ENCODE measurements at places on chromosomes 3 and 15.

DNA sequence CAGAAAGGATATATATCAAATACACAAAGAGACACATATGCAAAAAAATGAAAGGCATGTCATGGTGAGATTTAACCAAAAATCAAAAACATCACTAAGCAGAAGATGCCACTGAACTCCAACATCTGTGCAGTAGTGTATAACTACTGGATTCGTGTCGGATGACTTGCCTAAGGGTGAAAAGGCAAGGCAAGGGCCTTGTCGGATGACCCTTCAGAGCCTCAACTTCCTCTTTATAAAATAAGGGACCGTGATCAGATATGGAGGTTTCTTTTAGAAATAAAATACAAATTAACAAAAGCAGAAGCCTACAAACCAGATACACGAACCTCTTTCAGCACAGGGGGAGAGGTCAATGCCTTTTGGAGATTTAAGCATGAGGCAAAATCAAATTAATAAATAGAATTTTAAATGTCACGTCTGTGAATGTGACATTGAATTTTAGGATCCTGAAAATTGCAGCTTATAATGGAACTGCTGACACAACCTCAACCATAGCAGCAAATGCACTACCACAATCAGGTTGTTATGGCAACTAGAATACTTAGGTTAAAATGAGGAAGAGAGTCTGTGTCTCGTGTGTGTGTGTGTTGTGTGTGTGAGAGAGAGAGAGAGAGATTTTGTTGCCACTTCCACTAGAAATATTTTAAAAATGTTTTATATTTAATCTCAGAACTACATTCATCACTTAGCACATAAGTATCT, 8.3 kb upstream of the CHRM5 start:
- no peak for DNase-seq

- no peak for DNase-seq
Measured at GRCh38 chr3:105448338-105448982, 81.8 kb downstream of the ALCAM start.

GRCh38 chr15:70669006-70669602, 94.3 kb downstream of the UACA start:
- no peak for DNase-seq

DNA sequence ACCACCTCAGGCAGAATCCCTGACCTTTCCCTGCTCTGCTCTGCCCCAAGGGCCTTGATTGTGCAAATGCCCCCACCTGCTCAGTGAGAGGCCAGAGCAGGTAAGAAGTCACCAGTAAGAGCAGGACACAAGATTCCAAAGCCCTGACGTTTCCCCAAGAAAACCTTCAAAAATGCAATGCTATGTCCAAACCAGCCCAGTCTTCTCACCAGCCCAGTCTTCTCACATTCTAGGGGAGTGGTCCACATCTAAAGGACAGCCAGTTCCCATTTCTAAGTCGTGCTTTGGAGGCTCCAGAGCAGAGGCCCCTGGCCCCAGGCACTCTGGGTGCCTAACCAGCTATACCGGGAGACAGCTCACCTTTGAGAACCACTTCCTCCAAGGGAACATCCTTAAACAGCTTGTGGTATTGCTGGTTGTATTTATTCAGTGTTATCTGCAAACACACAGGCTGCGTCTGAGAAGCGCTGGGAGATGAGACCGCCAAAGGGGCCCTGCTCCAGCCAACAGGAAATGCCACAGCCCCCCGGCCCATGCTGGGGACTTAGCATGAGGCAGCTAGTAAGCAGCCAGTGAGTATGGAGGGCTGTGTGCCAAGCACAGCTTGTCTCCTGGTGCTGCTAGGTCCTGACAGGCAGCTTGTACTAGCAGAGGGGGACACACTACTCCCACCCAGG, 29.3 kb downstream of the GRAMD2A start:
- DNase-seq, result no peak

DNA sequence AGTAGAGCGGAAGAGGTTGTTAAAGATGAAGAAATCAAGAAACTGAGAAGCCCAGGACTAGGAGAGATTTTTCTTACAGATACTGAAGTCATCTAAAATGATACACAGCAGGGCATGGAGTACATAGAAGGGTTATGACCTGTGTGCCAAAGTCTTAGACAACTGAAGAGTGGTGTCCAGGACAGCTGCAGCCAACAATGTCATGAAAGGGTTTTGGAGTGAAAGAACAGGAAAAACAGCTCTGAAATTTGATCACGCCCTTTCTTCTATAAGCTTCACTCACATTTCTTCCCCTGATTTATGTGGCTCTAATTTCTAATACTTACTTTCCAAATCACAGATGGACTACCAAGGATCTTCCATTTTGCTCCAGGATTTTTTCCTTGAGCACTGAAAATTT, 3.0 kb downstream of the CFAP20DC start:
- DNase-seq, result no peak

GRCh38 chr3:9422712-9423424, 25.5 kb downstream of the SETD5 start:
- peak; percentile 36 for DNase-seq

GRCh38 chr15:84937144-84937543, 44.5 kb upstream of the PDE8A start:
- no peak for DNase-seq

DNA sequence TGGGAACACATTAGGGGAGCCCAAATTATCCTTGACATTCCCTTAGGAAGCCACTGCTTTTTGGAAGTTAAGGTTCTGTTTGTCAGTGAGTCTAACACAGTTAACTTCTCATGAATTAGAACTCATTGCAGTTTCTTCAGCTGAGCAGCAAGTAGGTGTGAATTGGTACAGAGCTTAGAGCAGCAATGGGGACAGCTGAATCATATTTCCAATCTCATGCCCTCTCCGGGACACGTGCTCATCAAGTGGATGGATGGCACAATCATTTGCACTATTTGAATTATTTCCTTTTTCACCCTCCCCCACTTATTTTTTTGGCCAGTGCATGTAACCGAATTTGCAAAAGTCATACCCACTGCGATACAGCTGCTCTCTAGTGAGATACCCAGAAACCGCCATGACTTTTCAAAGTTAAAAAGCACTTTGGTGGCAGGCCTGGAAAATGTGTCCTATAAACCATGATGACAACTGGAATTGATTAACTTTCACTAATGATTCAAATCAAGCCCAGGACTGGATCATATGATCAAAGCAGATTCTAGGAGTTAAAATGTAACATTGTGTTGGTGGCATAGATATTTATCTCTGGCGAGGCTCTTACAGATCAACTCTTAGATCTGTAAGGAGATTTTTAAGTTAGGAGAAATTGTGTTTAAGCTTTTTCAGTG, 76.4 kb downstream of the EBLN2 start:
- no peak for DNase-seq

Measured in H54 (cell line).